Brain (organoid and tissue), 16 donors: ENCODE measurements at places on chromosomes 4 and X.

DNA sequence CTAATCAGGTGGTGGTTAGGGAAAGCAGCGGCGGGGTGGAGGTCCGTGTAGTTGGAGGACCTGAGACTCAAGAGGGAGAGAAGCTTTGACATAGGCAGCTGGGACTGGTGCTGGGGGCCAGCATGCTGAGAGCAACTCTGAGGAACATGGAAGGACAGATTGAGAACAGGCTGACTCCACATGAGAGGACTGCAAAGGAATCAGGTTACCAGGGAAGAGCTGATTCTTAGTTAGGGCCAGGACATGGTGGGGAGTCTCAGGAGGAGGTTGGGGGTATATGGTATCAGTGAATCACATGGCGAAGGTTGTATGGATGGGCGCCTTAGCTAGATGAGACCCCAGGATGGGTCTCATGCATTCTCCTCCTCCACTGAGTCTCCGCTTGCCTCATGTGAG lies 264.0 kb upstream of the BOD1L1 start:
- no peak for DNase-seq

DNA sequence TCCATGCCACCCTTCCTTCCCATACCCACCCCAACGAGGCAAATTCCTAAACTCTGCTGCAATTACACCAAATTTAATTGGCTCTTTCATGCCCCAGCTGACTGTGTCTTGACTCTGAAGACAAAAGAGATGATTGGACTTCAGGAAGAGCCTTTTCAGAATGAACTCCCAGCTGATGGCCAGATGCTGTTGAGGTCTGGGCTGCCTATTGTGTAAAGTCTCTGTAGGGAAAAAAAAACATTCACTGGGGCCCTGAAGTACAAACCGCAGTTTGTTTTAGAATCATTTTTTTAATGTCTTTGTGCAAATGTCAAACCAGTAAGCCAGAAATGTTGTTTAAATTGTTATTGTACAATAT lies 174.8 kb downstream of the HHIP start:
- peak; percentile 5 for DNase-seq

- DNase-seq: peak; percentile 79
These were observed at the start of gene CXCL3 for GRCh38 chr4:74038425-74039314. TSS of gene CXCL3 (minus strand) at chr4:74038689. CDS start at chr4:74038611, 78 bp downstream.

DNA sequence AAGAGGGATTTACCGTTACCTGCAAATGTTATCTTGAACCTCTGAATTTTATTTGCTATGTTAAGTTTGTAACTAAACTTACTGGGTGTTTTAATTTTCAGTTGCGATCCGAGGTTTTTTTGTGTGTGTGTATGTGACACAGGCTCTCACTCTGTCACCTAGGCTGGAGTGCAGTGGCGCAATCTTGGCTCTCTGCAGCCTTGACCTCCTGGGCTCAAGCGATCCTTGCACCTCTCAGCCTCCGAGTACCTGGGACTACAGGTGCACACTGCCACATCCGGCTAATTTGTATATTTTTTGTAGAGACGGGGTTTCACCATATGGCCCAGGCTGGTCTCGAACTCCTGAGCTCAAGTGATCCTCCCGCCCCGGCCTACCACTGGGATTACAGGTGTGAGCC lies 18.5 kb downstream of the PDK3 start:
- DNase-seq: no peak

DNA sequence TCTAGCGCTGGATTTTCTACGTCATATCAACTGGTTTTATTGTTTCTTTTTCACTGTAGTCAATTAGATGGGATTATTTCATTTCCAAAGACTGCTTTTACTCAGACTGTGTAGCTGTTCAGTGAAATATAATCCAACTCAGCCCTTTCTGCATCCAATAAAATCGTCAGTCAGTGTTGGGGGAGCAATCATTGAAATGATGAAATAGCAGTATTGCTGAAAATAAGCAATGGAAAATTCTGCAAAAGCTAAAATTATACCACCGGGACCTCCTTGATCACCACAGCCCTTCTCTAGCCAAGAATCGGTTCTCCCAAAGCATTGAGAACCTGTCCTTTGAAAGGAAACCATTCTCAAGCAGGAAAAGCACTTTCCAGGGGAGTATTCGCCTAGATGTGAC lies 243.1 kb upstream of the TENM3 start:
- DNase-seq: no peak

- DNase-seq: no peak
These were observed 117.6 kb downstream of the FGF16 start for GRCh38 chrX:77564823-77565222.

GRCh38 chr4:139200506-139200905 lies 23.5 kb upstream of the ELF2 start:
- no peak for DNase-seq

- DNase-seq: no peak
These were observed 69.3 kb upstream of the PDE5A start for GRCh38 chr4:119697887-119698393.

DNA sequence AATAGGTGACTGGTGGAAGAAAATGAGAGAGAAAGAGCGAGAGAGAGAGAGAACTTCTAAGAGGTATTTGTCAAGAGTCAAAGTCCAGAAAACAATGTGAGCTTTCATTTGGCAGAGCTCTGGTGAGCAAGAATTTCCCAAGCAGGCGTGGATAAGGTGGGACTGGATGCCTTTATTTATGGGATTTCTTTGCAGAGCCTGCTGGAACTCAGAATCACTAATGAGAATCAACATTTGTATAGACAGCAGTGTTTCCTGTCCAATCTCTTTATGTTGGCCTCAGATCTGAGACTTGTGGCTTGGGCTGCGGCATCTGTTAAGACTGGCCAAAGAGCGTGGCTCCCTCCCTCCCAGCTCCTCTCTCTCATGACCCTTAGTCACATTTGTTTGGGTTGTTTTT lies 67.9 kb upstream of the TBL1X start:
- DNase-seq: no peak

- DNase-seq: no peak
These were observed 281.7 kb downstream of the UNC5C start for GRCh38 chr4:95267081-95267480.

GRCh38 chrX:70336767-70337166 lies 46.9 kb downstream of the KIF4A start:
- DNase-seq: no peak

GRCh38 chr4:175017751-175018150 lies 99.6 kb downstream of the ADAM29 start:
- no peak for DNase-seq

GRCh38 chrX:45035071-45035470 lies 162.1 kb downstream of the KDM6A start:
- DNase-seq: peak; percentile 9

DNA sequence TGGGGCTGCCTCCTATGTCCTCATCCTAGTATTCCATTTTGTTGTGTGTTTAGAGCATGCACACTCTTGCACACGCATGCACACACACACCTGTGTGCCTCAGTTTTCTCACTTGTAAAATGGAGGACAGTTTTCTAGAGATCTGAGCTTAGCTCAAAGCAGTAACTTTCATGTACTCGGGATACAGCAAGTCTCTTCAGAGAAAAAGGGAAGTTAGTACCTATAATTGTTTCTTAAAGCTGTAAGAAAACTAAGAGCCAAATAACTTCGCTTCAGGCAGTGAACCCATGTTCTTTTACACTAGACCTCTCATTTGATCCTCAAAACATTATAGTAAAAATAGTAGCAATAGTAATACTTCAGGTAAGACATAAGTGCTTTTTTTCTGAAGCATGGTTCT lies 49.6 kb downstream of the KIT start:
- no peak for DNase-seq

- DNase-seq: peak; percentile 58
These were observed 179.7 kb upstream of the RASGEF1B start for GRCh38 chr4:81651243-81651899.

DNA sequence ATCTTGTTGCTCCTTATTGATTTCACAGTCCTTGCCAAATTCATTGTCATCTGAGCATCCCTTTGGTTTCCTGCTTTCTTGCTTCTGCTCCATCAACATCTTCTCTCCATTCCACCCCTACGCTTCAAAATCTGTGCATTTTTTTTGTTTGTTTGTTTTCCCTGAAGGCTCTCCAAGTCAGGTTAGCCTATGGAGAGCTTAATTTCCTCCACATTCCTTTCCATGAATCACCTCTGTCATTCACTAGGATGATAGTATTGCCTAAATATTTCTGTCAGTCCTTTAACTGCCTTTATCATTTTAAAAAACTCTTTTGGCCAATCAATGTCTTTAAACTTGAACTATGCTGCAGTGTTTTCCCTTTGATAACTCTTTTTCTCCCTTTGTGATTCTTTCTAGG lies 67.7 kb downstream of the PPARGC1A start:
- DNase-seq: no peak

GRCh38 chr4:155818639-155819038 lies 47.4 kb downstream of the ASIC5 start:
- DNase-seq: no peak

- DNase-seq: no peak
These were observed 79.1 kb downstream of the NPFFR2 start for GRCh38 chr4:72110886-72111285.

- DNase-seq: no peak
These were observed 591.2 kb downstream of the PDHA2 start for GRCh38 chr4:96431094-96431493.

DNA sequence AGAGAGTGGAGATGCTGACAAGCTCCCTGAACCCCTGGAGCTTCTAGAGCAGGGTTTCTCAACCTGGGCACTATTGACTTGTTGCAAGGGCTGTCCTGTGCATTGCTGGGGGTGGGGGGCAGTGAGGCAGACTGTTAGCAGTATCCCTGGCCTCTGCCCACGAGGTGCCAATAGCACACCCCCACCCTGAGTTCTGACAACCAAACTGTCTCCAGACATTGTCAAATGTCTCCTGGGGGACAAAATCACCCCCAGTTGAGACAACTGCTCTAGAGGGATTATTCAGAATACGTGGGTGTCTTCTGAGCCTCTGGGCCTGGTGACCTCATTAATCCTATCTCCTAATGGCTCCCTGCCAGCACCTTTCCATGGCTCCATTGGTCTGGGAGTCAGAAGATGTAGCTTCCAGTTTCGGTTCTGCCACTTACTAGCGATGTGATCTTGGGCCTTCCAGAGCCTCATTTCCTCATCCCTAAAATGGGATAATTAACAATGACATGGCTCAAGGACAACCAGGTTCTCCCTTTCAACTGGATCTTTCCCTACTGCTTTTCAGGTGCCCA lies 17.6 kb upstream of the PJA1 start:
- DNase-seq: no peak

DNA sequence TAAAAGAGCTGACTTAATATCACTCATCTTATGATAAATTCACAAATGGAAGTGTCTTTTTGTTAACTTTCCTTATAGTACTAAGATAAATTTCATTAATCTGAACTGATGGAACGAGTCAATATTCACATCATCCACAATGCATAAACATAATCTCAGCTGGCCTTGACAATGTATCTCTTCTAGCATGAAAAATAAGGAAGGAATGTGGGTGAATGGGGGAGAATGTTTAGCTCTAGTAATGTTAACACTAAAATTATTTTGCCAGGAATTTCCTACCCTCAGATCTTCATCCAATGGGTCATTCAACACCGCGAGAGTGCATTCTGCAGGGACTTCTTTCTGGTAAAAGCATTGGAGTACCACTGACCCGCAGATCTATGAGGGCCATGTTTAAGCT lies 15.8 kb downstream of the TRPC3 start:
- DNase-seq: no peak

DNA sequence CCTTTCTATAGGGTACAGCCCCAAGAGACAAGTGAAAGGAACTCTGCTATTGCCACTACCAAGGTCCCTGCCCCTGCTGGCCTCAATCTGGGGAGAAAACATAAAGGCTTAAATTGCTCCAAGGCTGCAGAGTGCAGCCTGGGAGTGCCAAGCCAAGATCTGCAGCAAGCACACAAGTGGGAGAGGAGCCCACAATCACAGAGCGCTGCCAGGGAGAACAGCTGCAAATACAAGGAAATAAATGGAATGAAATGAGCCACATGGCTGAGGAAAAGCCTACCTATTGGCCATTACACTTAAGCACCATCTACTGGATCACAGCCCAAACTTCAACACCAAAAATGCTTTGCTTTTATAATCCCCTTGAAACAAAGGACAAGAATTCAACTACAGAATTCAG lies 582.4 kb downstream of the FAM133A start:
- DNase-seq: peak; percentile 7

- DNase-seq: no peak
These were observed 9.0 kb upstream of the MAGEA8 start for GRCh38 chrX:149871940-149872339.

DNA sequence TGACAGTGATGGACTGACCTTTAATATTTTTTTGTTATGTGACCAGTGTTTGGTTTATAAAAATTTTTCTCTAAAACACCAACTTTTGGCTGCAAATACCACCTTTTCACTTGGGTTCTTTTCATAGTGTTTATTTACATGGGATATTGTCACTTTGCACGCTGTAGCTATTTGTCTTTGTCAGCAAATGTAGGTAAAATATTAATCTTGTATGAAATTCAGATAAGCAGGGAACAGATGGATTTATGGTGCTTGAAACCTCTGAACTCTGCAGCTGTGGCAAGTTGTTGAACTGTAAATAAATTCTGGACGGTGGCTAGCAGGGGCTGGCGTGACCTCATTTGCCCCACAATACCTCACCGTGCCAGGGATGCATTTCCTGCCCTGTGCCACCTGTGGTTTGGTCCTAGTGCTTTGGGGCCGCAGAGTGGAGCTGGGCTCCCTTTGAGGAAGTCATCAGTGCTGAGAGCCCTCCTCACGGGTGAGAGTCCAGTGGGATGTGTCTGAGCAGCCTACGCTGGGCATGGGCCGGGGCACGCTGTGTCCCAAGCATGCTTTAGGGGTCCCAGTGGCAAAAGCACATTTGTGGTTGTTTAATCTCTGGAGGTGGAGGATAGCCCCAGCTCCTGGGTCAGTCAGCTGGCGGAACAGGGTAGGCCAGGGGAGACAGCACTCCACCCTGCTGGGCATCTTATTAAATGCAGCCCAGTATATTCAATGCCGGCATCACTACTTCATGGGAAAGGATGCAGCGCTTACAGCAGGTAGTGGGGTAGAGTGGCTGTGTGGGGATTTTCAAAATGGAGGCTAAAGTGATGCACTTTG lies 108.6 kb downstream of the TBL1X start:
- DNase-seq: no peak

GRCh38 chr4:113998079-113998478 lies 18.6 kb upstream of the ARSJ start:
- DNase-seq: no peak

GRCh38 chr4:98568941-98569663 lies 89.3 kb downstream of the TSPAN5 start:
- DNase-seq: no peak

GRCh38 chr4:152676052-152676854 lies 3.5 kb downstream of the TMEM154 start:
- no peak for DNase-seq

DNA sequence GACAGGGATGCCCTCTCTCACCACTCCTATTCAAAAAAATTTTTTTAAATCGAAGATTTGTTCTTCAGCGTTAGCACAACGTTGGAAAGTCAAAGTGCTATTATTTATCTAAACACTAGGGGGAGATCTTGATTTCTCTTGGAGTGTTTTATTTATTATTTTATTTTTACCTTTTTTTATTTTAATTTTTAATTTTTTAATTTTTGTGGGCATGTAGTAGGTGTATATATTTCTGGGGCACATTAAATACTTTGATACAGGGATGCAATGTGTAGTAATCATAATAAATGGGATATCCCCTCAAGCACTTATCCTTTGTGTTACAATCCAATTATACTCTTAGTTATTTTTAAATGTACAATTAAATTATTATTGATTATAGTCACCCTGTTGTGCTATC lies 37.4 kb upstream of the SLC10A4 start:
- no peak for DNase-seq

- no peak for DNase-seq
These were observed 8.3 kb downstream of the NSD2 start for GRCh38 chr4:1879485-1879884.

GRCh38 chrX:102515975-102516941 lies at the start of gene TMSB15A:
TSS of gene TMSB15A (minus strand) at chrX:102516739.
- peak; percentile 93 for DNase-seq

GRCh38 chrX:154605566-154605965 lies 13.5 kb downstream of the CTAG1B start:
- no peak for DNase-seq
